ENCODE measurements at places on chromosomes 6 and 20. TPM values are rescaled to one million over a fixed set of nuclear protein-coding genes. Genes with fewer than 3 reads are reported as not detected.
A peak's percentile ranks its signal among the peaks of the same experiment; 100 is the strongest.

The JAG1 gene
- 14.4 TPM for total RNA-seq

DNA sequence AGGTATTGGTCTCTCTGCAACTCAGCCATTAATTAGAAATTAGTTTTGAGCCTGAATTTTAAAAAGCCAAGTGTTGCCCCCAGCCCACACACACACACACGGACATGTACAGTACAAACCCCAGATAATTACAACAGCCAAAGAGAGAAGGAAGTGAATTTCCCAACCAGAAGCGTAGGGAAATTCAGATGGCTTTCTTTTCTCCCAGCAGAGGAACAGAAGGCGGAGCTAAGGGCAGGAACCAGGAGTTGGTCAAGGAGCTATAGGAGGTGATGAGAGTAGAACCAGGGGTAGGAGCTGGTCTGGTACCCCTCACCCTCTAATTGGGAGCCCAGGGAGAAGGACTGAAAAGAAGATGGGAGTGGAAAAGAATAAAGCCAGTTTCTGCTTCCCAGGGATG lies 3.9 kb upstream of the ZBTB9 start:
- no peak for DNase-seq

DNA sequence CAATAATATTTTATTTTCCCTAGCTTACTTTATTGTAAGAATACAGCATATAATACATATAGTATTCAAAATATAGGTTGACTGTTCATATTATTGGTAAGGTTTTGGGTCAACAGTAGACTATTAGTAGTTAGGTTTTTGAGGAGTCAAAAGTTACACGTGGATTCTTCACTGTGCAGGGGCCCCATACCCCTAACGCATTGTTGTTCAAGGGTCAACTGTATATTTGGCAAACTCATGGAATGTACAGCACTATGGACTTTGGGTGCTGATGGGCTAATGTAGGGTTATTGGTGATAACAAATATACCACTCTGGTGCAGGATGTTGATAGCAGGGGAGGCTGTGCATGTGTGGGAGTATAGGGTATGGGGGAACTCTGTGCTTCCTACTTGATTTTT lies 397.2 kb downstream of the BCKDHB start:
- DNase-seq: no peak

- DNase-seq: no peak
These were observed 49.9 kb upstream of the RANBP9 start for GRCh38 chr6:13761361-13762036.

DNA sequence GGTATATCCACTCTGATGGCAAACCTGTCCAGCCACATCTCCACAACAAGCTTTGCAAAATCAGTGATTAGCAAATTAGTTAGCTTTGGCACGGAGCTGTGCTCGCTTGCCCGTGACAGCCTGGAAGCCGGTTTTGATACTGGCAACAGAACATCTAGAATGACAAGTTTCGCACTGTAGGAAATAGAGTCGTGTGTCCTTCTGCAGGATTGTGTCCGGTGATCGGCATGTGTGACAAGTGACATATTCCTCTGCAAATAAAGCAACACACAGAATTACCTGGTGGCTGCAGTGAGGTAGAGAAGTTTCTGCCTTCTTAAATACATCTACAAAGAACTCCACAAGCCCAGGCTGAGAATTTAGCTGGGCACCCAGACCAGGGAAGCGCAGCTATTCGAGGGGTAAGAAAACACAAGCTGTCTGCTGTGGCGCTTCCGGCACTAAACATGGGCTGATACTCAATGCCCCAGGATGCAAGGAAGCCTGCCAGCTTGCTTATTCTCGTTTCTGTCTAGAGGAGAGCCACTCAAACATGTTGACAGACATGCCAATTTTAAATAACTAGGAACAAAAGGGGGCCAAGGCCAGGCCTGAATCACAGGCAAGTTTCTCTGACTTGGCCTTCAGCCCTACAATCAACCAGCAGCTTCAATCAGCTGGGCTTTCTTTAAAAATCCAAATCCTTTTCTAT lies 22.2 kb downstream of the EIF2S2 start:
- DNase-seq: no peak

The NPEPL1 gene
- total RNA-seq: 29.1 TPM

DNA sequence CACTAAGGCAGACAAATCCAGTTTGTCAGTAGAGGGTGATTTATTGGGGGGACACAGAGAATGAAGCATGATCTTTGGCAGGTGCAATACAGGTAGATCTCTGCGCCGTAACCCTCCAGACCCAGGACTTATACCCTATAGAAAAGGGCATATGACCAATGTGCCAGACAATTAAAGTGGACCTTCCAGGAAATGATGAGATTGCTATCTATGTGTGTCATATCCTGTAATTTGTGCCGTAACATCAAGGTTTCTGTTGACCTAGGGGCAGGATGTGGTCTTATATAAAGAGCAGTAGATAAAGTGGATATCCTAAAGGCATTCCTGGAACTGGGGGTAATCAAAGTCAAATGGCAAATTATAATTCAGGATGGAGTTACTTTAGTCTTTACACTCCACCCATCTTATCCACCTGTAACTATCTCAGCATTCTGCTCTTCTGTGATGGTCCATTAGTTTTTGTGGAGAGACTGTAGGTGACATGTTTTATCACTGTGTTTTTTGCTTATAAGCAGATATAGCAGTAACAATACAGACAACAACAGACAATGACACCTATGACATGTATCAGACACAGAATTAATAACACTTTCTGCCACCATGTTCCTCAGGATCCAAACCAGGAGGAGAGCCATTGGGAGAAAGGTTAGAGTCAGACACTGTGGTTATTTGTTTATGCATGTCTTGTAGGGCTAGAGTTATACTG lies 43.1 kb upstream of the ZNF337 start:
- DNase-seq: no peak

- DNase-seq: no peak
These were observed 7.8 kb downstream of the STX11 start for GRCh38 chr6:144158133-144158532.

DNA sequence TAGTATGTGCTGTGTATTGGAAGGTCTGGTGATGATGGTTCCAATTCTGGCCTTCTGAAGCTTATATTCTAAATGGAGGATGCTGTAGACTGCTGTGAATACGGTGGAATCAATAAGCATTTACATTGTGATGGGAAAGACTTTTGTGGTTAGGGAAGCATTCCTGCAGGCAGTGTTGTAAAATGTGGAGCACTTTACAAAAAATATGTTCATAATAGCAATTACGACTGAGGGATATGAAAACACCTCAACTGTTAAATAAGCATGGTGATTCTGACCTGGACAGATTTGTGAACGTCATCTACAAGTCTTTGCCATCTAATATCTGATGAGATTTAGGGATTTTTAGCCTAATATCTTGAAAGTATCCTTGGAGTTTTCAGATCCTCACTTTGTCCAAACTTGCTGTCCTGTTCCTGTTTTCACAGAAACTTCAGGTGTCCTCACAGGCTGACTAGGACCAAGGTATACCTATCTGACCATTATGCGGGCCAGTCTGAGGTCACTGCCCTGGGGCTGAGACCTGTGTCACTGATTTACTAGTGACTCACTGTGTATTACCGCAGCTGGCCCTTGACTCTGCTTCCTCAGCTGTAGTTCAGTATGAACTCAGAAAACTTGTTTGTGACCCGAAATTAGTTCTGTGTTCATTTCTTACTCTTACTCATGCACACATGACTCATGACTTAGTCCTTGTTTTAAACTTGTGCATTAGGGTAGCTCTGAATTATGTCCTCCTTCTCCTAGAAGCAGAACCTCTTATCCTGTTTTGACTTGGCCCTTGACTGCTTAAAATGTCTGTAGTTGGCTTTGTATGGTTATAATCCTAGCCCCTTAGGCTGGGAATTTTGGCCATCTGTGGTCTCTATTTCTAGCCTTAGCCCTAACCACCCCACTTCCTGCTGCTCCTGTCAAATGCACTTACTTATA lies 343.0 kb downstream of the CDKAL1 start:
- no peak for DNase-seq

- DNase-seq: no peak
These were observed 93.2 kb upstream of the IMPG1 start for GRCh38 chr6:76165471-76166221.

GRCh38 chr20:48825566-48825920 lies 2.3 kb downstream of the PREX1 start:
- DNase-seq: no peak

DNA sequence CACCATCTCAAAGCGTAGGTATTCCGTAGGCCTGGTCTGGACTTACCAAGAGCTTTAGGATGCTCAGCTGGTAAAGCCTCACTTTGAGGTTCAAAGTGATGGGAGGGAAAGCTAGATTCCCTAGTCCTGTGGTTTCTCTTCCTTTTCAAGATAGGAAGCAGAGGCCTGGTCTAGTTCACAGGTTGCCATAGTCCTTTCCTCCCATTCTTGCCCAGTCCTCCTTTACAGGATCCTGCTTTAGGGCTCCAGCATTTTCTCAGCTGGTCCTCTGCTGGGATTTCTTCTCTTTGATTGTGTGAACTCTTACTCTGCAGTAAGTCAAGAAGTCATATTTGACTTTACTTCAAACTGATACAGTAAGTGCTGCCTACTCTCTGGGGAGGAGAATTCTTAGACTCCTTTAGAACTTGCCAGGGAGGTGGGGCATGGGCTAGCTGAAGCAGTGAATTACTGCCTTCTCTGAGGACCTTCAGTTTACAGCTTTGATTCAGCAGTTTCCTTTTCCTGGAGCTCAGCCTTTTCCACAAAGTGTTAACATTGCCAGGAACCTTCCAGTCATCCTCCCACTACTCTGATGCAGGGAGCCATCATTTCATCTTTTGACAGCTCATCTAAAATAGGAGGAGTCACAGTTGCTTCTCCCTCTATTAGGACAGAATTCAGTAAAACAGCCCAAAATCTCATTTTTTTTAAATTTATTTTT lies 42.8 kb upstream of the PLCG1 start:
- DNase-seq: no peak

DNA sequence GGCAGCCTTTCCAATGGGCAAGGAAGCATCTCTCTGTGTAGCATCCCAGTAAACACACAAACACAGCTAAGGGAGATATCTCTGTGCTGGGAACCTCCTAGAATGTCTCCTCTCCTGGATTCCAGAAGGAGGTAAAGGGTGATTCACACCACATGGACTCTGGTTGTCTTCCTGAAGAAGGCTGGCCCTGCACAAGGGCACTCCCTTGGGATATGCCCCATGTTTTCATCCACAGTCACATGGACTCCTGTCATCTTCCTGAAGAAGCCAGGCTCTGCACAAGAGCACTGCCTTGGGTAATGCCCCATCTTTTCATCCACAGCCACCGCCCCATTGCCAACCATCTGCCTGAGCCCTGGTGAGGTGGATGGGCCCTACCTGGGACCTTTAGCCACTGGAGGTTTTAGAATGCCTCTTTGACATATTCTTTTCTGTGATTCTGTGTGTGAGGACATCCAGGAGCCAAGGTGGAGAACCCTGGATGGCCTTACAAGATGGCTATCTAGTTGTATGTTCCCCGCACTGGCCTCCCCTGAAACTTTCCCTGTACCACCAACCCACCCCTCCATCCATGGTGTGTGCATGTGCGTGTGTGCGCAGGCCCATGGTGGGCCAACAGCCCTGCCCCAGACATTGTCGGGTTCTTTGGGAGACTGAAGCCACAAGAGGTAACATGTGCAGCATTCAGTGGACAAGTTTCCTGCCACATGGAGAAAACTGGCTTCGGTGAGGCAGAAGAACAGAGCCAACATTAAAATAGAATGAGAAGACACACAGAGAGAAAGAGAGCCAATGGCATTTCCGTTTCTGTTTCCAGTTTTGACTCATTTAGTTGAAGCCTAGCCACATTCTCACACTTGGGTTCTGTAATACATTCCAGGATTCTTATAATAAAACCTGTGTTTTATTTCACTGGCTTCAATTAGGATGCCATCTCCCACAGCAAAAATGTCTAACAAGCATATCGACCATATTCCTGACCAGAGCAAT lies 110.2 kb upstream of the CST7 start:
- no peak for DNase-seq

The PDYN gene
- total RNA-seq: not detected

GRCh38 chr6:43428112-43428570 lies 800 bp downstream of the ABCC10 start:
- DNase-seq: no peak

- peak; percentile 66 for DNase-seq
These were observed 303.7 kb downstream of the ESR1 start for GRCh38 chr6:152110886-152111820.

- no peak for DNase-seq
These were observed 13.7 kb upstream of the SLC22A16 start for GRCh38 chr6:110490110-110490509.

- no peak for DNase-seq
These were observed 2.7 kb downstream of the VEGFA start for GRCh38 chr6:43772681-43773049.

- no peak for DNase-seq
These were observed 11.5 kb downstream of the CEP250 start for GRCh38 chr20:35466856-35467255.

The FLOT1 gene
- 182 TPM for total RNA-seq

DNA sequence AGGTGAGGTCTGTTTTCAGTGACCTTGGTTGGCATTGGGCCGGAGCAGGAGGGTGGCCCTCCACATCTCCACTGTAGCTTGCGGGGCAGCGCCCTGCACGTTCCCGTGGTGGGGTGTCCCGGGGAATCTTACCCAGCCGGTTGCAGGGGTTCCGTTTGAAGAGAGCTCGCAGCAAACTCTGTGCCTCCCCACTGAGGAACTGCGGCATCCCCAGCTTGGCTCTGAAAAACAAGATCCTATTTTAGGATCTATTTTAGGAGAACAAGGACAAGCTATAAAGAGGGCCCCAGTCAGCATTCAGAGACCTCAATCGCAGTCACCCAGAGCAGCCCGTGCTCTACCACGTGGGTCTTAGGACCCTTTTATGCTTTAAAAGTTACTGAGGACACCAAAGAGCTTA lies 97.8 kb downstream of the RAMACL start:
- no peak for DNase-seq

DNA sequence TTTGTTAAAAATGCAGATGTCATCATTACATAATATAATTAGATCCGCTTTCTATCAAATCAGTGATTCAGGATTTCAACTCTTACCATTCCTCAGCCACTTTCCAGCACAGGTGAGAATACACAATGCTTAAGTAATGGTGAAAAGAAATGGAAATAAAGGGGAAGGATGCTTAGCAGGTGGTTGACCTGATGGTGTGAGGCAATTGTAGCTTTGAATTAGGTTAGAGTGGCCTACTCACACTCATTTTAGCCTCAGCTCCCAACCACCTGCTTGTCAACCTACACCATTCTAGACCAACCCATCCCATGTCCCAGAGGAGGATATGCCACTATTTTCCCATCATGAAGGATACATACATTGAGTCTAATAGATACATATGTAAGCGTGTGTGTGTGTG lies 138.1 kb downstream of the DNAH8 start:
- no peak for DNase-seq

DNA sequence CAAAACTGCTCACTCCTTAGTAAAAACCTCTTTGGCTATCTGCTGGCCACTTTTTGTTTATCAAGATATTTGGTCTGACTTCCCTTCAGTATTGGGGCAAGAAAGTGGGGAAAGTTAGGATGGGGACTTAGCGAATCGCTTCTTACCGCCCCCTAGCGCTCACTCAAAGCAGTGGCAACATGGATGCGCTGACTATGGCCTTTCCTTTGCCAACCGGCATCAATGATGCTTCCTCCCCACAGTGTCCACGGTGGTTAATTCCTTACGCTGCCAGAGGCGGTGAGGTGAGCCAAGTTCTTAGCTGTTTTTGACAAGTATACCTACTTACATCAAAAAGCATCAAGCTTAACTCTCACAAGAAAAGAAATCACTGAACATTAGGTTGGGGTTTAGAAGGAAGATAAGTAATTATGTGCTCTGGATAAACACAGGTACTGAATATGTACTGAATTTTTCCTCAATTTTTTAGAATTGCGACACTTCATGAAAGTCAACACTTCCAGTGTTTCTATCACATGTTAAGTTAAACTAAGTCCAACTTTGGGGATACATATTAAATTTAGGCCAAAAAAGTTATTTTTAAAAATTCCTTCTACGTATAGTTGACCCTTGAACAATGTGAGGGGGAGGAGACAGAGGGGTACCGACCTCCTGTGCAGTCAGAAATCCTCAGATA lies 86.7 kb downstream of the GMDS start:
- DNase-seq: no peak

The VWA7 gene
- total RNA-seq: 7.2 TPM

Data from psoas muscle (tissue), 8 donors.